Stimulated activated CD8-positive, alpha-beta memory T cell treated with anti-CD3 and anti-CD28 coated beads, Interleukin-4, amount 100 ng/mL, for 1 hour (primary cell): ENCODE measurements at places on chromosomes 1 and 21.

DNA sequence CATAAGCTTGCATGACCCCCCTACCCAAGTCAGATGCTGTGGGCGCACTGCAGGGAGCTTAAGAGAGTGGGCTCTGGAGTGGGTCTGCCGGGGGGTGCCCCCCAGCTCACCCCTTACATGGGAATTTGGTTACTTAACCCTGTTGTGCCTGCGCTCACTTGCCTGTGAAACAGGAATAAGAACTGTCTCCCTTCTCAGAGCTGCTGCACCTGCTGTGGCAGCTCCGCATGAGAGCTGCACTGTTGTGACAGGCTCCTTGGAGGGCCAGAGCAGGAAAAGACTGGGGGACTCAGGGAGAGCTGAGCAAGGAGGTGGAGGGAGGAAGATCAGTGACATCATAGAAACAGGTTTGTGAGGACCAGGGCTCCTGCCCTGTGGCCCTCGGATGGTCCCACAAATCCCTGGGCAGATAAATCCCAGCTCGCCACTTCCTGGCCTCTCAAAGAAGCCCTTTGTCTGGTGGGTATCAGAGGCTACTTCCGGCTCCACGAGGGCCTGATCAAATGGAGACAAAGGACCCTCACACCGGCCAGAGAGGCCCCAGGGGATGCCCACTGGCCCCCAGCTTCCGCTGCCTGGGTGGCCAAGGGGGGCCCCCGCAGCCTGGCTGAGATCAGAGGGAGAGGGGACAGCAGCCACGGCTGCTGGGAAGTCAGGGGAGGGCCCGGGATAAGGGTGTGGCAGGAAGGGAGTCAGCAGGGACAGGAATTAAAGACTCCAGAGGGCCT lies 28.9 kb upstream of the LAPTM5 start:
- no peak for DNase-seq

DNA sequence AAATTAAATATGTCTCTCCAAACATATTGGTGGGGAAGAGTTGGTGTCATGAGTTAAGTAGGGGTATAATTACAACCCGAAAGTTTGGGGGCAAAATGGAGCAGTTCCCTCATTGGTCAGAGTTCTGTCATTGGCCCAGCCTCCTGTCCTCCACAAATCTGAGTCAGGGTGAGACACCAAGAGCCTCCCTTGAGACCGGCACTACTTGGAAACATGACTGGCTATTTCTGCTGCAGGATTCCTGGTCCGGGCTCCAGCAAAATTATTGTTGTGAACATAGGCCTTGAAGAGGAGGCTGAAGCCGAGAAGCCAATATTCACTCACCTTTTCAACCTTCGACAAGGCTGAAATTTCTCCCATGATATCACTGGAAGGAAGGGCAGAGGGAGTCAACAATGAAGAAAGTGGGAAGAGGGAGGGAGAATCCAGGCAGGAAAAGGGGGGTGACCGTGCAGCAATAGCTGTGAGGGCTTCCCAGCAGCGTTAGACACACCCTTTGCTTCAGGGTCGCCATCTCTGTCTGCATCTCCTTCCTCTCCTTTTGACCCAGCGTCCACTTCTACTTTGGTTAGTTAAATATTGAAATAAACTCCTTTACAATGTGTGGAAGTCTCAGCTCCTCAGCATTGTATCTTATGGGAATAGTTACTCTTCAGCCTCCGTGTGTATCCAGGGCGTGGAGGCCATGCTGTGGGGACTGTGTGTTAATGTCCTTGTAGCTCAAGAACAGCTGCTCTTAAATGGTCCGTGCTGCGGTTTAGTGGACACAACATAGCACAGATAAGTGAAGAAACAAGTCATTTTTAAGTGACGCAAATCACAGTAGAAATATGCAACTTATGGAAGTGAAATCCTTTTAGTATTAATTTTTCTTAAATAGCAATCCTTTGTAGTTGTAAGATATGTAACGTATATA lies 307.4 kb downstream of the DISC1 start:
- DNase-seq: no peak

DNA sequence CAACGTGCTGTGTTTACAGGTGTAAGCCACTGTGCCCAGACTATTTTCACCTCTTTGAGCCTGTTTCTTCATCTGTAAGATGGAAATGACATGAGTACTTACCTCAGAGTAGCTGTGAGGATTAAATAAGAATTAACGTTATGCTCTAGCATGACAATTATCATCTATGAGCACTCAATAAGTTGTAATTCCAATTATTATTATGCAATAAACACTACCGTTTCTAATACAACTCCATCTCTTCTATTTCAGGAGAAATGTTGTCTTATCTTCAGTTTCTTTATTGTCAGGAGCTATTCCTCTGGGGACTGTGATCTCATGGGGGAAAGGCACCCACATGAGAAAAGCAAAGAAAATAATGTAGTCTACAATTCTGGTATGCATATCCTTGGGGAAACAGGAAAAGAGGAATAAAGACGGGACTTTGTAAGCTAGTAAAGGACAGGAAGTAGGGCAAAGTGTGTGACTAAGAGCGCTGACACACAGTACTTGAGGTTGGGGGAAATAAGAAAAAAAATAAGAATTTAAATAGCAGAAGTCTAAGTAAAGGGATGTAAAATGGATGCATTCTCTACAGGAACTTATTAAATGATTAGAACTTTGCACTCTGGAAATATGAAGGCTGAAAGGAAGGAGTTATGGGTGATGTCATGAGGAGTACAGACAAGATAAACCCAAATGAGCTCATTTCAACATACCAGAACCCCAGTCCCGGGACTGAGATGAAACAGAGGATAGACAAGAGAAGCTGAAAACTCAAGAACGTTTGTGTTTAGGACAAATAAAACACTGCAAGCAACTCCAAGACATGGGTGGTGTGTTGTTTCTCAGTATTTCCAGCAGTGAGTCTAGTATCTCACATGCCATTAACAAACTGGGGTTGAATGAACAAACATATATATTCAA lies 9.8 kb downstream of the PHC2 start:
- no peak for DNase-seq

GRCh38 chr21:44332383-44332782 lies 6.8 kb downstream of the CFAP410 start:
- DNase-seq: no peak

DNA sequence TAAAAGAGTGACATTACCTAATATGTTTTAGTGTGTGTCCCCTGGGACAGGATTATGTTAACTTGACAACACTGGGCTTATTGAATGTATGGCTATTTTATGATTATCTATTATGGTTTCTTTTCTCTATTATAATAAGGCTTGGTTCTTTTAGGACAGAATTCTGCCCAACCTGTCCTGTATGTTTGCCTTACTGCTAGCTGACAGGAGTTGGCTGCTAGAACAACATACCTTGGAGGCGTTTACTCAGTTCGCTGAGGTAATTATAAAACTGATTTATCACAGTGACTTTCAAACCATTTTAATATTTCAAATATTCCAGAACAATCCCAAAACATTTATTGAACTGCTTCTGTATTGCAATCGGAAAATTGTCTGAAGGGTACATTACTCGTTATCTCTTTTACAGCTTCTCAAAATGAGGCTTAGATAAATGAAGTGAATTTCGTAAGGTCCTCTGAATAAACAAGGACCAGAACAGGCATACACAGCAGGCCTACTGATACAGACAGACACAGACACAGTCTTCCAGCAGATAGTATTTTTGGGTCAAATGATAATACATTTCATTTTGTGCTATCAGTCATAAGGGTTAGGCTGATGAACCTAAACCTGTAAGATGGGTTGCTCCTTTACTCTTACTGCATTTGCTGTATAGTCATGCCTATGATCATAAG lies 44.2 kb downstream of the SCYL3 start:
- DNase-seq: no peak

DNA sequence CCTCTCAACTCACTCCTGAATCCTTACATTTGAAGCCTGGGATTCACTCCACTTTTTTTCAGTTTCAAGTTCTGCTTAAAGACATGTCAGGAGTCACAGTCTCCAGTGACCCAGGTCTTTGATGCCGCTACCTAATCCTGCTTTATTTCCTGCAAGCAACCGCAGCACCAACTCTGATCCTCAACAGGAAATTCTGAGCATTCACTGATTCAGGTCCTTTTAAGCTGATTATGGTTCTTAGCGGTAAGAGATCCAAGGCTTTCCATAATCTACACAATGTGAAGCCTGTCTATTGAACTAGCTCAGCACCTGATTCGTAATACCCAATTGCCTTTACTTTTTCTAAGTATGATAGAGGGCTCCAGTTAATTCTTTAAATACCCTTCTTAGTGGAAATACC lies 43.7 kb upstream of the PIGC start:
- DNase-seq: no peak
